ENCODE measurements at places on chromosomes 6 and 20.

DNA sequence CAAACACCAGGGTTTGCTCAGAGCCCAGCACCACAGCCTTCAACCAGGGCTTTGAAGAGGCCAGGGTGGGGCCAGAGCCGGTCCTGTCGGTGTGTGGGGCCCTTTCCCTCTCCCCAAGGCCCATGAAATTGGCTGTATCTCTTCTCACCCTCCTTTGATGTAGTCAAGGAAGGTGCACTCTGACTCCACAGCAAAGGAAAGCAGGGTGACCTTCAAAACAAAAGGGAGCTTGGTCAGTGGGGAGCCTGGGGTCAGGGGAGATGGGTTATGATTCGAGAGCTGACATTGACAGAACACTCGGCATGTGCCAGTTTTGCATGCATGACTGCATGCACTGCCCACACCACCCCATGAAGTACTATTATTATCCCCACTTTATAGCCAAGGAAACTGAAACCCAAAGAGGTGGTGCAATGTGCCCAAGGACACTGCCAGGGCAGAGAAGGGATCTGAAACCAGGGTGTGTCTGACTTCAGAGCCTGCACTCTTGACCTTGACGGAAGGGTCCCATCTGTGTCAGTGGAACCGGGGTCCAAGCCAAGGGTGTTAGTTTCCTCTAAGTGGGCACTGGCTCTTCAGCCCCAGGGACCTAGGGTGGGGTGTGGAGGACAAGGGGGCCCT, 55.4 kb downstream of the RAB44 start:
- no peak for DNase-seq

DNA sequence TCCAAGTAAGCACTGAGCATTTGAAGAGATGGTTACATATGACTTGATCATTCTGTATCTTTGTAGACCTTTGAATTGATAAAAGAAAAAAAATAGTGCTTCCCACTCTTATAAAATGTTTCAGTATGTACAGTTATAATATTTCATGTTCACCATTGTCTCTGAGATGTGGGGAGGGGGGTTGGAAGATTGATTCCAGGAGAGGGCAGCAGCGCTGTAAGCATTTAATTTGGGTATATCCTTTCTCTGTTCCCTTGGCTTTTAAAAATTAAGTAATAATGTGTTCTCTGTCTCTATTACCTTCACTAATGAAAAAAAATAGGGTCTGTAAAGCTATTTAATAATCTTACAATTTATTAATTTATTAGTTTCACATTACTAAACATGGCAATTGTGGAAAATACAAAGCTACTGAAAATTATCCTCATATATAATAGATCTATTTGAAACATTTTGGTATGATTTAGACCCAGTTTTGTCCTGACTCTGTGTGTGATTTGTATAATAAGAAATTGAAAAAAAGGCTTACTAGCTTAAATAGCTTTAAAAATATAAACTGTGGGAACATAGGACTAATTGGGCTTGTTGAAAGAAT, 341.2 kb downstream of the CDKAL1 start:
- DNase-seq, result no peak

GRCh38 chr6:132021552-132022375, 70.6 kb upstream of the CCN2 start:
- DNase-seq, result no peak

- DNase-seq, result peak; percentile 91
These were observed 38.6 kb upstream of the PIM1 start for GRCh38 chr6:37131104-37131959.

- no peak for DNase-seq
These were observed 4.3 kb downstream of the PPP1R11 start for GRCh38 chr6:30071081-30071818.

DNA sequence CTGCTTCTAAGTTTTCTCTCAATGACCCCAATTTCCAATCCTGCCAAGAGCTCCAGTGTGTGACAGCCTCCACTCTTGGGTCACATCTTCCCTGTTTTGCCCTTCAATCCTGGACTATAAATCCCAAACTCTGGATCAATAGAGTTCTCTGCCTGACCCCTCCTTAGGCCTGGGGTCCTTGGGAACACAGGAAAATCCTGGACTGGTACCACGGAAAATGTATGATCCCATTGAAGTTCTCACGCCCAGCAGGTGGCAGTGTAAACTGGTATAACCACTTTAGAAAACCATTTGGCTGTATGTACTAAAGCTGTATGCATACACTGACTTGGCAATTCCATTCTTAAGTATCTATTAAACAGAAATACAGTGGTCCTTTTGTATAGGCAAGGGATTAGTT, 98.0 kb downstream of the SNAP25 start:
- no peak for DNase-seq

- no peak for DNase-seq
These were observed 197.7 kb downstream of the FAXC start for GRCh38 chr6:99151634-99152346.

GRCh38 chr20:36483209-36483918, 58.0 kb upstream of the MYL9 start:
- no peak for DNase-seq

GRCh38 chr6:52167267-52167666, 18.9 kb upstream of the IL17A start:
- DNase-seq, result no peak

- DNase-seq, result no peak
These were observed 56.5 kb downstream of the ANKRD60 start for GRCh38 chr20:58171796-58172425.

DNA sequence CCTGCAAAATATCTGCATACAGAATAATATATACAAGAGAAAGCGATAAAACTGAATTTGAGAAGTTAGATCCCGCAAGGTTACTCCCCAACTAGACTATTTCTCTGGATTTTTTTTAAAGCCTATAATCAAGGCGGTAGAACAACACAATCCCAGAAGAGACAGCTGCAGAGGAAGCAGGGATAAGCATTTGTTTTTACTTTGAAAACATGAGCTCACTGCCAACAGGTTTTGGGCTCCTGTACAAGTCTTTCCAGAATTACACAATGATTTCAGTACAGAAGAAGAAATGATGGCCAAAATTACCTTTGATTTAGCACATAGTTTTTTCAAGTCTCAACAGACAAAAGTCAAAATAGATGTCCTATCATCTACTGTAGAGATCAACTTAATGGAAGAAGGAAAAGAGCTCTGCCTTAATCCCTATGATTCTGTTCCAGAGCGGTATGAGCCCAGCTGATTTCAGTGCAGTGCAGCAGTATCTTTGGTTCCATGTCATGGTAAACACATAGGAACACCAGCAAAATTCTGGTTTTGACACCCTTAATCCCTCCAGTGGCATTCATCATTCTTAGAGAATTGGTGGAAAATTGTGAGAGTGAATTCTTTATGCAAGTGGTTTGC, 304.3 kb downstream of the HDGFL1 start:
- no peak for DNase-seq

- no peak for DNase-seq
These were observed 18.5 kb downstream of the NSFL1C start for GRCh38 chr20:1448081-1448620.

DNA sequence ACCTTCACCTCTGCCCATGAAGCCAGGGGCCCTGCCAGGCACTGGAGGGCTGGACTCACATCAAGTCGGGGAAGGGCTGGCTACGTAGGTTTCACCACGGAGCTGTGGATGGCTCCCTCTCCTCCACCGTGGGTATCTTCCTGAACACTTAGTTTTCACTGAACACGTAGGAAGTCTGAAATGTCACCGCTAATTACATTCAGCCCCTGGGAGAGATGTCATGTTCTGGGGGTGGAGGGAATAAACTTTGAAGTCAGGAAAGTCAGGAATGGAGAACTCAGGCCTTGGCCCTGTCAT, 6.5 kb downstream of the LHFPL5 start:
- no peak for DNase-seq

Data from NCI-H510A (cell line).